Right kidney (tissue), 9 donors: ENCODE measurements at places on chromosomes 7 and 10.

GRCh38 chr10:113751181-113751732, at the start of gene PLEKHS1:
Gene PLEKHS1, plus strand, starts transcription at chr10:113751682. Its CDS starts 3,596 bp downstream, at chr10:113755278.
- no peak for DNase-seq

DNA sequence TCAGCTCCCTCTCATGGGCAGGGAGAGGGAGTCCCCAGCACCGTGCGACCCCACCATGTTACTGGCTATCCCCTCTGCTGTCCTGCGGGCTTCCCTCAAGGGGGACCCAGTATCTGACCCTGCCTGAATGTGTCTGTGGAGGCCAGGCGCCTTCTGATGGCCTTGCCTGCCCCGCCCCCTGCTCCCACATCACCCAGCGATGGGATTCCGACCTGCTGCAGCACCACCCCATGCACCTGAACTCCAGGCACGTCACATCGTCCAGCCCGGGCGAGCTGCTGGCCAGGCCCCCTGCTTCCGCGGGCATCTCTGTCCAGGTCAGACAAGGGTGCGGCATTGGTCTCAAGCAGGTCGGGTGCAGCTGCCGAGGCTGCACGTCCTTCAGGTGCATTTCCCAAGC, 19.0 kb downstream of the LRRC27 start:
- DNase-seq, result no peak

GRCh38 chr7:531777-532176, 12.1 kb upstream of the PDGFA start:
- DNase-seq, result no peak

DNA sequence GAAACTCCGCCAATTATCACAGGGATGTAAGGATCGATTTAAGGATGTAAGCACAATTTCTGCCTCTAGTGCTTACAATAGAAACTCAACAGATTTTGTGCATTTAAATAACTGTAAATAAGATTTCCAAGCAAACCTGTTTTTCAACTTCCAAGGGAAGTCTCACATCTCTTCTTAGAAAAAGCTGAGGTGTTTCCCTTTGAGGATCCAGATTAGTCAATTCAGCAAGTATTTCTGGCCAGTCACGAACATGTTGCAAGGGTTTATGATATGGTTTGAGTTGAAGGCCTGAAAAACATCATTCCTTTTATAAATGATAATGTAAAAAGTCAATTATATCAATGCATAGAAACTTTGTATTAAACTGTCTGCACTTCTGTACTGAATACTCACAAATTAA, 23.9 kb downstream of the KRIT1 start:
- no peak for DNase-seq

GRCh38 chr7:129949292-129950133, 3.2 kb downstream of the UBE2H start:
- DNase-seq, result peak; percentile 83

- DNase-seq, result peak; percentile 20
These were observed 317.8 kb downstream of the SH2D4B start for GRCh38 chr10:80855348-80855971.

DNA sequence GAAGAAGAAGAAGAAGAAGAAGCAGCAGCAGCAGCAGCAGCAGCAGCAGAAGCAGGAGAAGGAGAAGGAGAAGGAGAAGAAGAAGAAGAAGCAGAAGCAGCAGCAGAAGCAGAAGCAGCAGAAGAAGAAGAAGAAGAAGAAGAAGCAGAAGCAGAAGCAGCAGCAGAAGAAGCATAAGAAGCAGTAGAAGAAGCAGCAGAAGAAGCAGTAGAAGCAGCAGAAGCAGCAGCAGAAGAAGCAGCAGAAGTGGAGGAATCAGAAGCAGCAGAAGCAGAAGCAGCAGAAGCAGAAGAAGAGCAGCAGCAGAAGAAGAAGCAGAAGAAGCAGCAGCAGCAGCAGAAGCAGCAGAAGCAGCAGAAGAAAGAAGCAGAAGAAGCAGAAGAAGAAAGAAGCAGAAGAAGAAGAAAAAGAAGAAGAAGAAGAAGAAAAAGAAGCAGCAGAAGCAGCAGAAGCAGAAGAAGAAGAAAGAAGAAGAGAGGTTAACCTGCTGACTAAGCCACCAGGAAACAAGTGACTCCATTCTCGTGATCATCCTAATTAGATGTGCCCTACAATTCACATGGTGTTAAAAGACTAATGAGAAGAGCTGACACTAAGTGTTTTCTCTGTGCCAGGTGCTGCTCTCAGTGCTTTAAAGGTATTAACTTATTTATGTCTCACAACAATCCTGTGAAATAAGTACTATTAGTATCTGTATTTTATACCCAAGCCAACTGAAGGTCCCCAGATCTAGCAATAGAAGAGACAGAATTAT, 11.6 kb downstream of the CDNF start:
- no peak for DNase-seq

- DNase-seq, result no peak
These were observed 164.1 kb upstream of the ADO start for GRCh38 chr10:62640411-62640810.

GRCh38 chr7:79341902-79342301, 111.6 kb downstream of the MAGI2 start:
- DNase-seq, result no peak

DNA sequence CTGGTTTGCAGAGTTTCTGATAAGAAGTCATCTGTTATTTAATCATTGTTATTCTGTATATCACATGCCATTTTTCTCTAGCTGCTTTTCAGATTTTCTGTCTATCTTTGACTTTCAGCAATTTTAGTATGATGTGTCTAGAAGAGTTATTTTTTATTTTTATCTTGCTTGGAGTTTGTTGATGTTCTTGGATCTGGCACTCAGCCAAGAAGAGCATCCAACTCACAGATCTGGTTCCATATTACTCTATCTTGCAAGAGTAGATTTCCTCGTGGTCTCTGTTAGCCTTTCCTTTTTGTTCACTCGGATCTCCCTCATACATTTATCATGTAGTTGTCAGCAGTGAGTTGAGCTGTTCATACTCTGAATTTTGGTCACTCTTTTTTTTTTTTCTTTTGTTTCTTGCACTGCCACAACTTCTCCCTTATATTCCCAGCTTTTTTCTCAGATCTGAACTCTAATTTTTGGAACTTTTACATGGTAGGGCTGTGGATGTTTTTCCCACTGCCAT, 54.8 kb upstream of the CALCR start:
- no peak for DNase-seq

DNA sequence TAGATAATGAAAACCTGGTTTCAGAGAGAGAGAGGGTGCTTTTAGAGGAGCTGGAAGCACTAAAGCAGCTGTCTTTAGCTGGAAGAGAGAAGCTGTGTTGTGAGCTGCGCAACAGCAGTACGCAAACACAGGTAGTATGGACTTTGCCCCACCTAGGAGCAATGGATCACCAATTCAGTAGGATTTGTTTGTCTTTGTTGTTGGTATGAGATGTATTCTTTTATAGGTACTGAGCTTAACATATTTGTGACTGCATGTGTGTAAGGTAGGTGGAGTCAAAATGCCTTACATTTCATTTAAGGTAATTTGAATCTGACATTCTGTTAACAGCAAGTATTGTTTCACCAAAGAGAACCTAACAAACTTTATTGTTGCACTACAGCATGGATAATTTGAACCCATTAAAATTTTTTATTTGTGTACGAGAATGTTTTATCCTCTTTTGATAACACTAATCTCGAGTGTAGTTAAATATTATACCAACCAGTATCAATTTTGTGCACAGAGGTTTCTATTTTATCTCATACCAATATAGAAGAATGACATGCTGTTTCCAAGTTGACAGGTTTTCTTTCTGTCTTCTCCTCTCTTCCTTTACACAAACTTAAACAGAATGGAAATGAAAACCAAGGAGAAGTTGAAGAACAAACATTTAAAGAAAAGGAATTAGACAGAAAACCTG, 92.1 kb downstream of the CYP51A1 start:
- DNase-seq, result no peak

DNA sequence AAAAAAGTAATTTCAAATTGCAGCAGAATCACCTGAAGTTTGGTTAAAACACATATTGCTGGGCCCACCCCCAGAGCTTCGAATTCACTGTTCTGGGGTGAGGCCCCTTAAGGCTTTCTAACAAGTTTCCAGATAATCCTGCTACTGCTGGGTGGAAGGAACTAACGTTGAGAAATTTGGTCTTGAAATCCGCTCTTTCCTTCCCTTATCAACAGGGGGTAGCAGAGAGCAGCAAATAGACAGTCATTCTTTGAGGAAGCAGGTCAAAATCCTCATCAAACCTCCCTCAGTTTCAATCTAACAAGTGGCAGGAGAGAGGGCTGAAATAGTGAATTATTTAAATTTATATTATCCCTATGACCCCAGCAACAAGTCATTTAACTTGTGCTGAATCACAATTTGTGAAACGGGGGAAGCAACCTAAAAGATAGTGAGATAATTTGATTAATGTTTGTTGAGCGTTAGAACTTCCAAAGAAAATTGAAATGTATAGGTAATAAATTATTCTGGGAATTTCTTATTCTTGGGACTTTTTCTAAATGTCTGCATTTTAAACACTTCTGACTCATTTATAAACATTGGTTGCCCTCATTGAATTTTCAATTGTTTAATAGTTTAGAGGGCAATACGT, 21.7 kb upstream of the MALSU1 start:
- DNase-seq, result no peak

DNA sequence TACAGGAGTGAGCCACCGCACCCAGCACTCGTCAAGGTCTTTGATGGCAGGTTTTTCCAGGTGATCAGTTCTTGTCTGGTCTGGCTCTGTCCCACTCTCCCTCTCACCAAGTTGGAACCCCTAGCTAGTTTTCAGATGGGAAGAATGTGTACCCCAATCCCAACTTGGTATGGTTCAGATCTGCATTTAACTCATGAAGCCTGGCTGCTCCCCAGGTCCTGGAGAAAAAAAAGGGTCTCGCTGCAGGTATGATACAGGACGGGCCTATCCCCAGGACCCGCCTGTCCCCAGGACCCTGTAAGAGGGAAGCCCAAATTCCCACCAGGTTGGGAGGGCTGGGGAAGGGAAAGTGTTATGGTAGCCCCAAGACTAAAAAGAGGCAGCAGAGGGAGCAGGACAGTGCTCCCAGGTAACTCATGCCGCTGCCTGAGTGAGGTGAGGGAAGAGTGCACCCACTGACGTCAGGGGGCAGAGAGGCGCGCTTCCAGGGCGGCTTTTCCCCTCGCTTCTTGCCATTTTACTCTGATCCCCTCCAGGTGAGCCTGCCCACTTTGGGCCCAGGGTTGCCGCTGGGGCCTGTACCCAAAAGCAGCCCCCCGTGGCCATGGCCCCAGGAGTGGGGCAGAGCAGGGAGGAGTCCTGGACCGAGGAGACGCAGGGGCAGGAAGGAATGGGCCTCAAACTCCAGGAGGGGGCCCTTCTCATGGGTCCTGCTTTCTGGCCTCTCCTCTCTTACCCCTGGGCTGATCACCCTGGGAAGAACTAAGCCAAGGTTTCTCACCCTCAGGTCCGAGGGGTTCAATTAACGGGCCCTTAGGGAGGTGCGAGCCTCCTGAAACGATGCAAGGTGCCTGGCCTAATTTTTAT, 36.4 kb upstream of the SRRM3 start:
- no peak for DNase-seq

DNA sequence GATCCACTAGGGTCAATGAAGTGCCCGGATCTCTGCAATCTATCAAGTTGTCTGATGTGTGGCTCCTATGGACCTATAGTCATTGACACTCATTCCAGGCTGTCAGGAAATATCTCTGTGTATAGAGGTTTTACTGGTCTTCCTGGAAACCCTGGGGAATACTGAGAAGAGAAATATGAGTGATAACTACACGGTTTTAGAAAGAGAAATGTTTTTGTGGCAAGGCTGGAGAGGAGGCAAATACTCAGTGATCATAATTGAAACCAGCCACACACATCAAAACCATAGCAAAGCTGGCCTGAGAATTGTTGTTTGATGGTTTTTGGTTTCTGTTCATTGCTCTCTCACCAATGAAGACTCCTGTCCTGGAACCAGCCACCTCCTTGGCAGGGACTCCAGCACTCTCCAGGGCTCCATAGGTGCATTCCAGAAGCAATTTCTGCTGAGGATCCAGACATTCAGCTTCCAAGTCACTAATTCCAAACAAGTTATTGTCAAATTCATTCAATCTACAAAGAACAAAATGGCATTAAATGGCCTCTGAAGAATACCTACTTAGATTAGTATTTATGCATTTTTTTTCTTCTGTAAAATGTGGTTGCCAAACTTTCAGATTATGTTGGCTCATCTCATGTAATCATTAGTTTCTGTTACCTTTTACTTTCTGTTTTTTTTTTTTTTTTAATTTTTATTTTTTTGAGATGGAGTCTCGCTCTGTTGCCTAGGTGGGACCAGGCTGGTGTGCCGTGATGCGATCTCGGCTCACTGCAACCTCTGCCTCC, 108.6 kb upstream of the ABI1 start:
- DNase-seq, result no peak

DNA sequence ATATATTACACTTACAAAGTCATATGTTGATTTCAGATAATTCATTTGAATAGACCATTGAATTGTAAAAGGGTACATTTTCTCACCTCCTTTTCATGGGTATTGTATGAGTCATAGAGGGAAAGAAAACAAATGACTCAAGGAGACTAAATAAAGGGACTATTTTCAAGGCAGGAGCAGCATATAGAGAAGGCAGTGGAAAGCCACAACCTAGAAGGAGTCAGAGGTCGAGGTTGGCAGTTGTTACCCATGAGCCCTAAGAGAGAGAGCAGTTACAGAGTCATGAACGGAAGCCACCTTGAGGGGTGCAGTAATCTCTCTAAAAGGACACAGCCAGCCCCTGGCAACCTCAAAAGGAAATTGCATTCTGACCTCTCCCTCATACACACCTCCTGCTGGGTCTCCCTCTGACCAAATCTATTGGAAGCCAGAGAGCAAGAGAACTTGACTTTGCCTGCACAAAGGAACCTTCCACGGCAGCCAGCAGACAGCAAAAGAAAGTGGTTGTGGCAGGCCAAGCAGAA, 137.9 kb downstream of the GRM8 start:
- no peak for DNase-seq
